ENCODE measurements at places on chromosomes 6 and 20.

GRCh38 chr20:16714751-16715150, 15.1 kb upstream of the SNRPB2 start:
- no peak for DNase-seq

DNA sequence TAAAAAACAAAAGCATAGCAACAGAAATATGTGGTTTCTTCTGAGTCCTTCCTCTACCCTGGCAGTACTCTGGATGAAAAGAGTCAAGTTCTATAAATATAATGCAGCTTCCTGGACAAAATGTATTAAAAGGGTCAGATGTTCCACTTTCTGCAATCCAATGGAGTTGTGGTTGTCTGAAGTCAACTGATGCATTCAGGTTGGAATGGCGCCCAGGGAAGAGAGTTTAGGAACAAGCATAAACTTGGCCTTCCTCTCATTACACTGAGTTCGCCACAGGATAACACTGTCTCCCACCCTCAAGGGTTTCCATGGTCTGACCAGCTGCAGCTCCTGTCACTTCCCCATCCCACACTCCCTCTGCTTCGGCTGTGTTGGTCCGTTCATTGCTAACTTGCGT, 66.4 kb downstream of the PLEKHG1 start:
- DNase-seq: no peak

- no peak for DNase-seq
Measured at GRCh38 chr6:161010418-161010817, 18.8 kb downstream of the MAP3K4 start.

DNA sequence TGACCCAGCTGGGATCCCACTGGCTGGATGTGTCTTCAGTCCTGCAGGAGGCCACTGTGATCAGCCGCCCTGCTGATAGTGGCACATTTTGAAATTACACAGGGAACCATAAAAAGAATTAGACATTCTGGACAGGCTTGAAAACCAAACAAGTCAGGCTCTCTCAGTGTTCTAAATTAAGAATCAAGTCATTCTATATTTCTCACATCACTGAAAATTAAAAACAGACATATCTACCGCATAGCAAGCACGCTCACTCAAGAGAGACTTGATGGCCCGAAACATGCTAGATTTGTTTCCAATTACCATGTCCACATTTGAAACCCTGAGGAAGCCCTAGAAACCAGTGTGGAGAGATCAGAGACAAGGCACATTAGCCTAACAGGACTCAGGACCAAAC, 57.7 kb downstream of the NFATC2 start:
- no peak for DNase-seq

- no peak for DNase-seq
Measured at GRCh38 chr20:2991532-2991931, 51.9 kb upstream of the GNRH2 start.

- DNase-seq: no peak
Measured at GRCh38 chr6:106250953-106251352, 74.6 kb downstream of the ATG5 start.

DNA sequence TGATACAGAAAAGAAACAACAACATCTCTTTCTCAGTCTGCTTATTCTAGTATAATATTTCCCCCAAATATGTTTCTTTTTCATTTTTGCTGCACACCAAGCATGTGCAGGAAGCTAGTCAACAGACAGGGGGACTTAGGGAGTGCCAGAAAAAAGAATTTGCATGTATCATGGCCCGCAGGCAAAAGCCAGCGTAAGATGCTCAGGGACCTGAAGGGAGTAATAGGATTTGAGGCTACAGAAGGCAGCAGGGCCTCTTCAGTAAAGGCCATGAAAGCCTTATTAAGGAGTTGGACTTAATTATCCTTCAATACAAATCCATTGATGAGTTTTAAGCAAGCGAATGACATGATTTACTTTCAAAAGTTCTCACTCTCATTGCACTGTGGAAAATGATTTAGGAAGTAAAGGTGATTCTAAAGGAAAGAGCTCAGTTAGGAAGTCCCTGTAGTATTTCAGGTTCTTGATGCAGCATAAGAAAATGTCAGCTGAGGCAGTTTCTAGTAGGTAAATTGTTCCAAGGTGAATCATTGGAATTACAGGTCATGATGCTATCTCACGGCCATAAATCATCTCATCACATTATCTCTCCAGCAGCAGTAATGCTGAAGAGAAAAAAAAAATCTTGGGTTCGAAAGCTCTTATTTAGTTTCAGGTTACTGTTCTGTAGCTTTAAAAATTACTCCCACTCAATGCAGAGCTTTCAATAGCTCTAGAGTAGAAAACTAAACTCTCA, 94.8 kb downstream of the PTCHD4 start:
- no peak for DNase-seq

DNA sequence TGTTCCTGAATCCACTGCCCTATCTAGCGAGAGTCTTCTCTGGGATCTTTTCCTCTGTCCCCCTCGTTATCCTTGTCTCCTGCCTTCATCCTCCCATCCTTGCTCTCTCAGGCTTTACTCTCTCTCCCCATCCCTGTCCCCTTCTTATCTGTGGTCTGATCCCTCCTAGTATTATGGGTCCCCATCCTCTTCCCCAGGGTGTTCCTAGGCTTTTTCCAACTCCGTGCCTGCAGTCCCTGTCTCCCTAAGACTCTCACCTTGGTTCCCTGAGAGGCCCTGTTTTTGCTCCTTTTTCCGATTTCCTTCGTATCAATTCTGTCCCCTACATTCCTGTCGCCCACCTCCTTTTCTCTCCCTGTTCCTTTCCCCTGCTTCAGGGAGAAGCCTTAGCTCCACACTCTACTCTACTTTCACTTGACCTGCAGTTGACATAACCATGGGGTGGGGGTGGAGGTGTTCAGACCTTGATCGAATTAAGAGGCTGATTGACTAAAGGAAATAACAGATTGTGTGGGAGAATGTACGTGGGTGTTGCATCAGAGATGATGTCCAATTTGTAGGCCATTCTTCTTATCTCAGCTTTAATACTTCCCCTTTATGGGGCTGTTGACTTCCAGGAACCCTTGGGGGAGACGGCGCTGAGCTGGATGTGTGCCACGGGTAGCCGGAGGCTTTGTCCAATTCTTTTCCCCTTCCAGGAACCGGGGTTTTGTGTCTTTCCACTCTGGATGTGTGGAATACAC, 905 bp downstream of the PPARD start:
- DNase-seq: no peak

GRCh38 chr6:82367704-82368103, 4.1 kb downstream of the TPBG start:
- DNase-seq: no peak

DNA sequence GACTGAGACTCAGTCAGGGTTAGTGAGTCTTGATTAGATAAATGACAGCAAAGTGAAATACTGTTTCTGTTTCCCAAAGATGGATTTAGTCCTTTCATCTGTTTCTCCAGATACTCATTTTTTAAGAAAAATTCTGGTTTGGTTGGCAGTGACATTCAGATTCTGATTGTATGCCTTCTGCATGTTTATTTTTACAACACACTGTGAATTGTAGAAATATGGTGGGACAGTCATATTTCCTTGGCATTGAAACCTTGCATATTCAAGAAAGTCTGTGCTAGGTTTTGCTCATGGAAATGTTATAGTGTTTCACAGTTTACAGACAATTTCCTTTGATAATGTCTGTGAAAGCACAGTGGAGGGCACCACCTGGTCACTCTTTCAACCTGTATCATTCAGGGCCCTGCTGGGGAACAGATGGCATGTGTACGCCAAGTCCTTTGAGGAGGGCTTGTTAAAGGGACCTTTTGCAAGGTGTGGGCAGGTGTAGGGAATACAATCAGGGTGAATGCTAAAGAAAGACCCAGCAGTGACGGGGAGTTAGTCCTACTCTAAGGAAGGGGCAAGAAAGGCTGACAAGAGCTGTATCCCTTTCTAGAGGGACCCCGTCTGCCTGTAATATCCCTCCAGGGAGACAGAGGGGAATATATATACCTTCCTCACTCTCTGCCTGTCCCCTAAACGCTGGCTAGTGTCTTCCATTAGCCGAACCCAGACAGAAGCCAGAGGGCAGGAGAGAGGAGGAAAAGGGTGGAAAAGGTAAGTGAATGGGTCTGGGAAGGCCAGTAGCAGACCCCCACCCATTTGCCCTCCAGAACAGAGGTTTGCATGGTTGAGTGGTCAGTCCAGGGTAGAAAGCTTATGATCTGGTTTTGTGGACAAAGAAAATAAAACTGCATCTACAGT, 10.2 kb downstream of the PLCB4 start:
- no peak for DNase-seq

DNA sequence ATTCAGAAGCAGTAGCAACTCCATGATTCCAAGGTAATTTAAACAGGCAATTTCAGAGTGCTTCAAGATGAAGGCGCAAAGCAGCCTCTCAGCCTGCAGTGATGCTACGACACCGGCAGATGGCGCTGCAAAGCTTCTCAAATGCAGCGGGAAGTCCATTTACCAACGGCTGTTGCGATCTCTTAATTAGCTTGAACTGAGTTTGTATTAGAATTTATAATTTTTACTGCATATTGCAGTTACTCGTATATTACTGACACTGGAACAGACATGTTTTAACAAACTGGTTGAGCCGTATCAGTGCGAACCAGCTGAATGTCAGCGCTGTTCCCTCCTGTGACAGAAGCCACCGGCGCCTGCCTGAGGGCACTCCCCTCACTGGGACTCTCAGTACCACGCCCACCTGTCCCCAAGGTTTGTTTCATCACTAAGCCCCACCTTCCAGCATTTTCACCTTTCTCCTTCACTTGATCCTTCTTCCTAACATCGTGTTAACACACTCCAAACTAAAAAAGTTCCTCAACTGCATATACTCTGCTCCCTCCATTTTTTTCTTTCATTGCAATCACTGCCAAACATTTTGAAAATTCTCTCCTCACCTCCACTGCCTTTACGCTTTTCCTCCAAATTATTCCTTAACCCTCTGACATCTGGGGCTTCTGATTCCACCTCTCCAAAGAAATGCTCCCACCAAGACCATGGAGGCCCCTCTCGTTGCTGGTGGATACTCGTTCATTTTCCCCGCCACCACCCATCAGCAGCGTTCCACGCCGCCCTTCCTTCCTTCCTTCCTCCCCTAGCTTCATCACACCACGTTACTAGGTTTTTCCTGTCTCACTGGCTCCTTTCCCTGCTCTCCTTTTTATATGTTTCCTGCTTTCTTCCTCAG, 14.5 kb downstream of the GNL1 start:
- DNase-seq: peak; percentile 88

- no peak for DNase-seq
Measured at GRCh38 chr20:38060536-38060935, 27.0 kb downstream of the RPRD1B start.

GRCh38 chr6:30769853-30770524, 25.6 kb upstream of the IER3 start:
- DNase-seq: no peak

- no peak for DNase-seq
Measured at GRCh38 chr20:62042025-62042820, 23.5 kb downstream of the TAF4 start.

- no peak for DNase-seq
Measured at GRCh38 chr6:142322504-142323198, 20.8 kb downstream of the ADGRG6 start.

- DNase-seq: no peak
Measured at GRCh38 chr20:12311094-12311865, 393.6 kb downstream of the BTBD3 start.

DNA sequence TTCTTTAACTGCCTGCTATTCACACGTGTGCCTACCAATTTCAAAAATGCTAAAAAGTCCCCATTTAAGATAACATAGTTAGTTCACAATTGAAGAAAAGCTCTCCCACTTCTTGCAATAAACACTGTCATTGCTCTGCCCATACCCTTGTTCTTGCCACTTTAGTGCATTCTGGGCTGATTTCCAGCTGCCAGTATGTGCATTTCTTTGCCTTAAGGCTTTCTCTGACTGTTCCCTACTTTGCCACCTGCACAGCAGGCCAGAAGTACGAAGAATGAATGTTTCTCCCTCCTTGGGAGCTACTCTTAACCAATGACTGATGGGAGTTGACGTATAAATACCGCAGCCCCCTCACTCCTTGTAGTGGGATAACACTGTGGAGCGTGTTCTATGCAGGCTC, 16.0 kb upstream of the ATRN start:
- no peak for DNase-seq

GRCh38 chr6:156727715-156728385, 49.3 kb upstream of the ARID1B start:
- DNase-seq: no peak

DNA sequence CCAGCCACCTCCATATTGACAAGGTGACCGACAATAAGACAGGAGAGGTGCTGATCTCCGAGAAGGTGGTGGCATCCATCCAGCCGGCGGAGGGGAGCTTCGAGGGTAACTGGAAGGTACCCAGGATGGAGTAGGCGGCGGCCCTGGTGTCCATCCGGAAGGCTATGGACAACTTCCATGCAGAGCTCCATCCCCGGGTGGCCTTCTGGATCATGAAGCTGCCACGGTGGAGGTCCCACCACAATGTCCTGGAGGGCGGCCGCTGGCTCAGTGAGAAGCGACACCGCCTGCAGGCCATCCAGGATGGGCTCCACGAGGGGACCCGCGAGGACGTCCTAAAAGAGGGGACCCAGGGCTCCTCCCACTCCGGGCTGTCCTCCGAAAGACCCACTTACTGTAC, 17.0 kb downstream of the DEFB115 start:
- DNase-seq: no peak

DNA sequence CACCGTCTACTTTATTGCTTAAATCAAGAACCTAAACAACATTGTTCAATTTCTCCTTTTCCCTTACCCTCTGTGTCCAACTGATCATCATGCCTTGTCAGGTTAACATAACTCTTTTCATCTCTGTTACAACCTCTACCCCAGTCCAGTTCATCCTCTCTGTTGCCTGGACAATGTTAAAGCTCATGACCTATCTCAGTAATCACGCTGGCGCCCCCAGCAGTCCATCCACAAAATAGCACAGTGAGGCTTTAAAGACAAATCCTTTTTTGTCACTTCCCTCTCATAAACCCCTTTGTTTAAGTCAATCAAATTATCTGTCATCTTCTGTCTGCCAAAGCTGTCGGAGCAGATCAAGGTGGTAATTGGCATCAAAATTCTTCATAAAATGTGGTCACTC, 140.1 kb downstream of the QKI start:
- DNase-seq: no peak

GRCh38 chr6:139666284-139666683, 291.8 kb upstream of the CITED2 start:
- DNase-seq: no peak

DNA sequence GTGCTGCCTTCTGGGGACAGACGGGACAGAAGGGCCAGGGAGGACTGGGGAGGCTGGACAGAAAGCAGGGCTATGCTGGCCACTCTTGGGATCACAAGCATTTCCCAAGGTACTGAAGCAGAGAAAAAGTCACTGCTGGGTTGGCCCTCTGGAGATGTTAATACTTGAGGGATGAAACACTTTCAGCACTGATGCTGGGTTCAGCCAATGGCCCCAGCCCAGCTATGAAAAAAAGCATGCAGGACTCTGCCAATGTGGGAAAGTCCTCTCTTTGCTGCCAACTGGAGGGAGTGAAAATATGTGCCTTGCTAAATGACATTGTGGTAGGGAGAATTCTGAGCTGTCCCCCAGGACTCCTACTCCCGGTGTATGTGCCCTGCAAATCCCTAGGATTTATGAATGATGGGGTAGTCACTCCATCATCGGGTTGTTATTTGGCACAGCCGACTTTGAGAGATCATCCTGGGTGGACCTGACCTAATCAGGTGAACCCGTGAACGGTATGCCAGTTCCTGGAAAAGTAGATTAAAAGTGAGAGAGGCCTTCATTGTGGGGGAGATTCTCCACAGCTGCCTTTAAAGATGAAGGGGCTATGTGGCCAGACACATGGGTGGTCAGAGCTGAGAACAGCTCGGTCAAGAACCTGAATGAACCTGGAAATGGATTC, 119.9 kb upstream of the TRAF3IP2 start:
- DNase-seq: no peak

Data from vagina (tissue), 2 donors.